ENCODE measurements at places on chromosomes 4 and X. TPM values are rescaled to one million over a fixed set of nuclear protein-coding genes. Genes with fewer than 3 reads are reported as not detected.

SPANXC gene
- total RNA-seq = not detected

DRP2 gene
- 0.08 TPM for total RNA-seq

FMR1NB gene
- total RNA-seq = not detected

GLUD2 gene
- 19.9 TPM for total RNA-seq

CHM gene
- 29.4 TPM for total RNA-seq

NEXMIF gene
- total RNA-seq = not detected

CPE gene
- total RNA-seq = 0.29 TPM

PRDM8 gene
- 0.05 TPM for total RNA-seq

PNMA6A gene
- total RNA-seq = 9.4 TPM

GBA3 gene
- total RNA-seq = 0.43 TPM

LDOC1 gene
- 5.6 TPM for total RNA-seq

HPGDS gene
- total RNA-seq = not detected

FANCB gene
- total RNA-seq = 6.7 TPM

ALAS2 gene
- total RNA-seq = not detected

FAAH2 gene
- total RNA-seq = not detected

TMEM35A gene
- total RNA-seq = not detected

GPR173 gene
- total RNA-seq = not detected

NSG1 gene
- 81.7 TPM for total RNA-seq
